ENCODE measurements at places on chromosomes 2 and 18.
A peak's percentile ranks its signal among the peaks of the same experiment; 100 is the strongest.

DNA sequence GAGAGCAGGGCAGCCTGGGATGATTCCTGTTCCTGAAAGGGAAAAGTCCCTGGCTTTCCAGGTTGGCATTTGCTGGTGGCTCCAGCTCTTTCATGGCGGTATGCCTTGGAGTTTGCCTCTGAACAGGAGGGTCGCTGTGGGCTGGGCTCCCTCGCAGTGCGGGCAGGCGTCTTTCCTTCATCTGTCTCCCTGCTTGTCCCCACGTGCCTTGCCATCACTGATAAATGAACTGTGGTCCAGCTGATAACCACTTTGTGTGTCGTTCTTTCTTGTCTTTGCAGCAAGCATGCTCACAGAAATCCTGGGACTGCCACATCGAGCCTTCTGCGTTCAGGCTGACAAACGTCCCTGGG lies 35.3 kb downstream of the SMIM21 start:
- no peak for DNase-seq

DNA sequence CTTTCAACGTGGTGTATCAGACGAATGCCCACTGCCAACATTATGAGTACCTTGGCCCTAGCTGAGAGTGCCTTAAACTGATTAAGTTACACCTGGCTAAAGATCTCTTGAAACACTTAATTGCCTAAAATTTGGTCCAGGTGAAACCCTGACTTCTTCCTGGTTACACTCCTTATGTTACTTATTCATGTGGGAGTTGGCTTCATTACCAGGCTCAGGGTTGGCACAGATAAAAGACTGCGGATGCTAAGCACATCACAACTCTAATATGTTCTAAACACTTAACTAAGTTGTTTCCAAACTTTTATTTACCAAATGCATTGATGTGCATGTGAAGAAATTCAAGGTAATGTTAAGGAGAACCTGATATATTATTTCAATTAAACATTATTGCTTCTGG lies 298.9 kb downstream of the TCF4 start:
- no peak for DNase-seq

DNA sequence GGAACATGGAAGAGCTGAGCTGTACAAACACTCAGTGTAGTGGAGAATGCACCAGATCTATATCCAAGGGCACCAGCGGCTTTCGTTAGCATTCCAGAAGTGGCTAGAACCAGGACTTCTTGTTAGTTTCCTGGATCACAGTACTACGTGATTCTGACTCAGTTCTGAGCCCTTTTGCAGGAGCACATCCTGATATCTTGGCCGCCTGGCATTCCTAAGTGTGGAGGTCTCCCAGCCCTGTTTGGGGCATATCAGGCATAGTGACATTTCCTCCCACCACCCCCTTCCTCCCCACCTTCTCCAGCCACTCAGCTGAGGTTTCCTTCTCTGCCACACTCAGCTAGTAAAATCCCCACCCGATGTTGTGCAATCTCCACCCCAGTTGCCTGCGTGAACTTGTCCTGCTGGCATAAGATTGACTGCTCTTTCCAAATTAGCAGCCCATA lies 63.4 kb downstream of the BMP10 start:
- DNase-seq: peak; percentile 46

GRCh38 chr2:200308546-200309295 lies 2.2 kb downstream of the SPATS2L start:
- peak; percentile 58 for DNase-seq

- DNase-seq: no peak
Measured at GRCh38 chr18:39208190-39208589, 1642.6 kb upstream of the CELF4 start.
